ENCODE measurements at places on chromosomes 7 and 10.

DNA sequence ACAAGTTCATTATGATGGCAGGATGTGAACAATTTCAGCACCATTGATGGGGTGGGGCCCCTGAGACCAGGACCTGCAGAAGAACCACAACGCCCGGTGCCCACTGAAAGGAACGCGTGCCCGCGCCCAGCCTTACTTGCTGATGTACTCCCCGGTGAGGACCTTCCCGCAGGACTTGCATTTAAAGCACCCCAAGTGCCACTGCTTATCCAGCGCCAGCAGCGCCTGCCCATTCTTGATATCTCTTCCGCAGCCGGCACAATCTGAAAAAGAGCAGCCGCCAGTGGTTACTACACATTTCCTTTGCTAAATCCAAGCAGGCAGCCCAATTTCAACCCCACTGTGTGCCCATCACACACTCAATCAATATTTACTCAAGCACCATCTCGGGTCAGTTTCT is 110.6 kb downstream of the ABLIM1 start:
- DNase-seq, result no peak

DNA sequence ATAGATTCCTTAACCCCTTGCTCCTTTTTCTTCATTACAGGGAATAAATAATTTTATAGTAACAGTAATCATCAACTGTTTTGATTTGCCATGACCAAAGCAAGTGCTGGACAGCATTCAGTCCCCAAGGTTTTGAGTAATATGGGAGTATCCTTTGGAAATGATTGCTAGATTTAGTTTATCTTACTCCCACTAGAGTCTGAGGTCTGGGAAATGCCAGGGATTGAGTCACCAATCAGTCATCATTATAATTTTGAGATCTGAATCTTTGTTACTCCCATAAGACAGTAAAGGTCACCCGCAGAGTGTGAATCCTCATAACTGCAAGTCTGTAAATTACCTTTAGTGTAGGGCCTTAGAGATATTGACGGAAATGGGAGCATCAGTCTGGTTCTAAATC is 133.7 kb upstream of the SEMA3E start:
- no peak for DNase-seq

- DNase-seq, result no peak
These were observed 75.4 kb downstream of the PROSER2 start for GRCh38 chr10:11898372-11899066.

GRCh38 chr10:70458329-70459060 is 17.0 kb upstream of the NODAL start:
- no peak for DNase-seq

DNA sequence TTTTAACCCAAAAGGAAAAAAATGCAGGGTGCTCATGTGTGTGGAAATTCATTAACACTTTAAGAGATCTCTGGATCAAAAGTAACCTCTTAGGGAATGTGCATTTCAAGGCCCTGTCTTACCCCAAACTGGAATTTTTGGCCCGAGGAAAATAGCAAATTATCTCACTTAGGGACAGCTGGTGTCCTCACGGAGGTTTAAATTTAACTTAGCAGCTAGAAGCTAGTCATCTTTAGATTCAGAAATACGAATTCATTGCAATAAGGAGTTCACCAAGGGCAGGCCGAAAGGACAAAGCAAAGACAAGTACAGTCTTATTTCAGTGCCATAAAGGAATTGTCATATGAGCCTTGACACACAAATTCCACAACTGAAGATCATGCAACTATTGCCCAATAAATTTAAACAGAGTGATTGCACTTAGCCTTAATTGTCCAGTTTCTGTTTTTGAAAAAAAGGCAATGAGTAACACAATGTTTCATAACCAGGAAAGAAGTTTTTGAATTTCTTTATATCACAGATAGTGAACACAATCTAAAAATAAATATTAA is 22.4 kb upstream of the SEMA3C start:
- DNase-seq, result no peak

Measured in activated CD8-positive, alpha-beta memory T cell treated with anti-CD3 and anti-CD28 coated beads for 48 hours (primary cell).